ENCODE measurements at places on chromosomes 3 and 15.

DNA sequence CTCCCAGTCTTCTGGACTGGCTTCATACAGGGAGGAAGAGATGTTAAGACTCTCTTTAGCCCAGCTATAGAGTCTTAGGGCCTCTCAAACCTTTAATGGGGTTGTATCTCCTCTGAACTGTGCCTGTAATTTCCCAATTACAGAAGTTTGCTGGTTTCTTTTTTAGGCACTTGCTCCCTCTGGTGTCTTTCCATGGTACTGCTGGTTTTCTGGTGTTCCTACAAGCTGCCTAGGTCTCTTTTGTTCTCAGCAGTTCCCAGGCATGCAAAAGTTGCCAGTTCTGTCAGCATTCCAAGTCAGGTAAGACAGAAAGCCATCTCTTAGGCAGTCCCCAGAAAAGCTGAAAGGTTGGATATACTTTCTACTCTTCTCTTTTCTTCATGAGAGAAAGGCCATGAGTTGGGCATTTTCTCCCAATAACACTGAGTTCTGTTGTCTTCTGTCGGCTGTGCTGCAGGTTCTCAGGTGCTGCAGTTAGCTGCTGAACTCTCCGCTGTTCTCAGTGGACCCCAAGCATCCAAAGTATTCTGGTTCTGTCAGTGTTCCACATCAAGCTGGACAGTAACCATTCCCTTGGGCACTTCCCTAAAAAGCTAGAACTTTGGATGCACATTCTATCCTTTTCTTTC is 54.4 kb upstream of the EHHADH start:
- peak; percentile 48 for DNase-seq

DNA sequence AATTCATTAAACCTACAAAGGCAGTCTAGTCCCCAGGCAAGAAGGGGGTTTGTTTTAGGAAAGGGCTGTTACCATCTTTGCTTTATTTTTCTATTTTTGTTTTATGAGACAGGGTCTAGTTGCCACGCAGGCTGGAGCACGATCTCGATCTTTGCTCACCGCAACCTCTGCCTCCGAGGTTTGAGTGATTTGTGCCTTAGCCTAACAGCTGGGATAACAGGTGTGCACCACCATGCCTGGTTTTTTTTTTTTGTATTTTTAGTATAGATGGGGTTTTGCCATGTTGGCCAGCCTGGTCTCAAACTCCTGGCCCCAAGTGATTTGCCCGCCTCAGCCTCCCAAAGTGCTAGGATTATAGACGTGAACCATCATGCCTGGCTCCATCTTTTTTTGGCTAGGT is 4.9 kb downstream of the HIGD1A start:
- DNase-seq, result no peak

GRCh38 chr15:90838139-90838538 is 30.2 kb upstream of the FURIN start:
- peak; percentile 82 for DNase-seq

DNA sequence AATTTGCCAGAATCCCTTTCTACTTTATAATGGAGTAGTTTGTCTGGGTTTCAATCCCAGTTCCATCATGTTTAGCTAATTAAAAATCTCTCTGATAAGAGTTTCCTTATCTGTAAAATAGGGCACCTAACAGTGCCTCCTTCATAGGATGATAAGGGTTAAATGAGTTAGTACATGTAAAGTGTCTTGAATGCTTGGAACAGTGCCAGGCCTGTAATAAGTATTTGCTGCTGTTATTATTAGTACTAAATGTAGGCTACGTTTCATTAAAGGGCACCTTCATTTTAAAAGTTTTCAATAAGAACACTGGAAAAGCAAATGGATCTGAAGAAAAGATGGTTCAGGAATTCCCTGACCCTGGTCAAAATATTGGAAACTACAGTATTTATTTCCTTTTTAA is 11.8 kb upstream of the SLC2A2 start:
- DNase-seq, result no peak

DNA sequence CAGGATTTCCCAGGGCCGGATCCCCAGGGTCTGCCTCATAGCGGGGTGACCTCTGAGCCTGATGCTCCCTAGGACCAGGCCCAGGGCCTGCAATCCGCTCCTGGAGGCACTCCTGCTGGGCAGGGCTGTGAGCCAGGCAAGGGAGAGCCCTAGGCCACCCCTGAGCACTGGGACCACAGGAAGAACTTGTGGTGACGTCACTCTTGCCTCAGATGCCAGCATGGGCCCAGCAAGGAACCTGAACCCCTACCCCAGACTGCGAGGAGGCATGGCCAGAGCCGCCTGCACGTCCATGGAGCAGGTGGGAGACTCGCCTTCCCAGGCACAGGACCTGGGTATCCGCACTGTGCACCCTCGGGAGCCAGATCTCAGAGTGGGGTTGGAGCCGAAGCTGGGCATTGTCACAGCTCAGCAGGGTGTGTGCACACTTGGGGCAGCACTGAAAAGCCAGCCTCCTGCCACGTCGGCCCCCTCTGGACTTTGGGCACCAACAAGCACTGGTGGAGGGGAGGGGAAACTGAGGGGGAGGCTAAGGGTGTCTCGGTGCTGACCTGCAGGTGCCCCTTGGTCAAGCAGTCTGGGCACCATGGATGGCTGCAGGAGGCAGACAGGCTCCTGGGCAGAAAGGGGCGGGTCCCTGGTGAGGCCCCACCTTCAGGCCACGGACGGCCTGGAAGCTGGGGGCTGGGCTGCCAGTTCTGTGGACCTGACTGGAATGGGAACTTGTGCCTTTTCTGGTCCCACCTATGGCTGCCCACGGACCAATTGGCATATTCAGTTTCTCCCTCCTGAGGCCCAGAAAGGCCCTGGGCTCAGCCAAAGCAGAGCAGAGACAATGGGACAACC is 49.3 kb downstream of the SLC6A20 start:
- DNase-seq, result no peak

GRCh38 chr3:108381529-108382140 is 85.3 kb downstream of the HHLA2 start:
- DNase-seq, result no peak

GRCh38 chr3:194080913-194081800 is 54.8 kb upstream of the HES1 start:
- DNase-seq, result no peak

DNA sequence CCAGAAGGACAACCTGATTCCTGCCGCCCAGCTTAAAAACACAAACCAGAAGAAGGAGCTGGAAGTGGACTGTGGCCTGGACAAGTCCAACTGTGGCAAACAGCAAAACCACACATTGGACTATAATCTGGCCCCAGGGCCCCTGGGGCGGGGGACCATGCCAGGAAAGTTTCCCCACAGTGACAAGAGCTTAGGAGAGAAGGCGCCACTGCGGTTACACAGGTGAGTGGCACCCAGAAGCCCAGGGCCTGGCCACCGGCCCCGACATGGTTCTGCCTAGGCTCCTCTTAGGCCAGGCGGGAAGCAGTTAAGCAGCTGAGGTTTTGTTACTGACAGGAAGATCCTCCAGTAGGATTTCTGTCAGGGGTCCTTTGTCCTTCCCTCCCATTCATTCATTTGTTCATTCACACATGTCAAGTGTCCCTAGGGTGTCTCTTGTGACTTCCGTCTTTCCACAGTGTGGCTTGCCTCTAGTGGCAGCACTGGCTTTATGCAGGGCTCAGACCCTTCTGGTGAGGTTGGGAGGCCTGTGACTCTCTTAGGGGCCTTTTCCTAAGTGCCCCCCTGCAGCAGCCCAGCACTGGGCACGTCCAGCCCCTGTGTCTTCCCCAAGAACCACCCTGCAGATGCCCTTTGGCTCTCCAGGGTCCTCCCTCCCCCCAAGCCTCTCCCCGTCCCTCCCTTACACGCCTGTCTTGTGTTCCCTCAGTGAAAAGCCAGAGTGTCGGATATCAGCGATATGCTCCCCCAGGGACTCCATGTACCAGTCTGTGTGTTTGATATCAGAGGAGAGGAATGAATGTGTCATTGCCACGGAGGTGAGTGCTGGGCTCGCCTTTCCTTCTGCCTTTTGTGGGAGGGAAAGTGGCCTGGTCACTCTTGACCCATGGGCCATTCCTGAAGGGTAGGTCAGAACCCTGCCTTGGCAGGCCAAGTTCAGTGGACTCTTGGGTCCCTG is 7.8 kb downstream of the DLL4 start:
- no peak for DNase-seq

DNA sequence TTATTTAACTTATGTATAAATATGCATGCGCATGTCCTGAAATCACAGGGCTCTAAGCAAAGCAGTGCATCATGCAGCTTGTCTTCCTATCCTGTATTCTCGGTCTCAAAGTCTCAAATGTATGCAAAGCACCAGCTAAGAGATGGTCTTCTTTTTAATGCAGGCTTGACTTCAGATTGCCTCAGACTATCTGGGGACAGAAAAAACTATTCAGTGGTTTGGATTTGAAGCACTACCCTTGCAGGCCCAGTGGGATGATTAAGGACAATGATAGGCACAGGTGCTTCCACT is 18.5 kb upstream of the NMNAT3 start:
- no peak for DNase-seq

DNA sequence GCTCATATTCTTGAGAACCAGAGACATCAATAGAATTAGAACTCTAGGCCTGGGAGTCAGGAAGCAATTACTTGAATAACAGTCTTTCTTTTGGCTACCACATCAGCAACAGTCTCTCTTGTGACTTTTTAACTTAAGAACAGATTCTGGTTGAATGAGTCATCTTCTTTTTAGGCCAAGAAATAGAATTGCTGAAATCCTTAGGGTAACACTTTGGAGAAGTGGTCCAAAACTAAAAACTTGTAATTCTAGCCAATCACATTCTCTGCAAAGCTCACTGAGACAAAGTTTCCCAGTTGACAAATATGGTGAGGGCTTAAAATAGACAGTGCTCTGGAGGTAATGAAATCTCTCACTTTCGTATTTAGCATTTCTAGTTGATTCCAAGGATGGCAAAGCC is 238.0 kb downstream of the SHOX2 start:
- no peak for DNase-seq

GRCh38 chr3:42351207-42351606 is 59.2 kb downstream of the LYZL4 start:
- no peak for DNase-seq

DNA sequence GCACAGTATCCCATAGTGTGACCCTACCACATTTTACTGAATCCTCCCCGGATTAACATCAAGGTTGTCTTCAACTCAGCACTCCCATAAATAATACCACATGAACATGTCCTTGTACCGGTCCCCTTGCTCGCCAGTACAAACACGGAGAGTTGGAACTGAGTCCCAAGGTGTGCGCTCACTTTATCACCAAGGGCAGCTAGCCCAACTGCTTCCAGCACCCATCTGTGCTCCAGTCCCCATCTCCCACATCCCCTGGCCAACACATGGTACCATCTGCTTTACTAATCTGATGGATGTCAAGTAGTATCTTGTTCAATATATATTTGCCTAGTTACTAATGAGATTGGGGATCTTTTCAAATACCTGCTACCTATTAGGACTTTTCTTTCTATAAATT is 64.7 kb downstream of the ISG20 start:
- no peak for DNase-seq

DNA sequence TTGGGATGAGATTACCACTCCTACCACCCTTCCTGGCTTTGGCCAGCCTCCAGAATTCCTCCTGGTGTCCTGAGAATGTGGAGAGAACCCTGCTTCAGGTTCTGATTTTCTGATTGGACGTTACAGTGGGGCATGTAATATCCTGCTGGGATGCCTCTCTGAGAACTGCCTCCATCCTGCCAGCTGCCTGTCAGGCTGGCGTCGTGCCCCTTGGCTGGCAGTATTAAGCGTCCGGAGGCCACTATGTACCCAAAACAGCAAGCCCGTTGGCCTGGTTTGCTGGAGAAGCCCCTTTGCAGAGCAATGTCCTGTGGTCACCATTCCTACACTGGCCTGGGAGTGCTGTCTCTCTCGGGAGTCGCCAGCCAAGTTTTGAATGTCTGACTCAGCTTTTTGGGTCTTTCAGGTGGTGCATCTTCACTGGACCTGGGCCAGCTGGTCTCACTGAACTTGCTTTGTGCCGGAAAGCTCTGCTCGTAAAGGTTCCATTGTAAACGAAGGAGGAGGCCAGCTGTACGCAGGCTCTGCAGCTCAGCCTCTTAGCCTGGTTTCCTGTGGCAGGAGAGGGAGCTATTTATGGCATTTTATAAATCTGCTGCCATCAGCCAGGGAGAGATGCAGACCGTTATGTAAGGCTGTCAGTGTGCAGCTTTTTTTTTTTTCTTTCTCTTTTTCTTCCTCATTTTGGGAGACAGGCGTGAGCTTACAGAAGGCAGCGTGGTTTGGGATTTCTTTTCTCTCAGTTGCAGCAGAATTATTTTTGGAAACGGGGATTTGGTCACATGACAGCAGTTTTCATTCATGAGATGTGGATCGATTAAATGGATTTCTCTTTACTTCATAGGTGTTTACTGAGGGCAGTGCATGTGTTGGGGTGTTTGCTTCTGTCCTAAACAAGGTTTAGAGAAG is 19.0 kb upstream of the TRAK1 start:
- DNase-seq, result no peak

Data from CD4-positive, alpha-beta T cell treated with Interleukin-2 at 100 ng/mL for 4 hours (primary cell).